ENCODE measurements at places on chromosomes 1 and 21.
A peak's percentile ranks its signal among the peaks of the same experiment; 100 is the strongest.

DNA sequence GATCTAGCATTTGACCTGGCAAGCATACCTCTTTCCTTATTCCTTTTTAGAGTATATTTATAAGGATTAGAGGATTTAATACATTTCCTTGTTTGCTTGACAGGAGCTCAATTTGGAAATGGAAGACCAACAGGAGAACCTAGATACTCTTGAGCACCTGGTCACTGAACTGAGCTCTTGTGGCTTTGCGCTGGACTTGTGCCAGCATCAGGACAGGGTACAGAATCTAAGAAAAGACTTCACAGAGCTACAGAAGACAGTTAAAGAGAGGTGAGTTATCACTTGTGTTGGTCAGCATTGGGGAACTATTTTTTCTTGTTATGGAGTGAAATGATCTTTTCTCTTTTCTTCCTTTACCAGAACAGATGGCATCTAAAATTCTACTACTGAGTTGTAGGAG is 123.4 kb upstream of the BMP8A start:
- no peak for DNase-seq

- DNase-seq: peak; percentile 17
These were observed 48.7 kb downstream of the FHAD1 start for GRCh38 chr1:15295696-15296095.

- DNase-seq: no peak
These were observed 81.3 kb upstream of the ZNF281 start for GRCh38 chr1:200491103-200491502.

DNA sequence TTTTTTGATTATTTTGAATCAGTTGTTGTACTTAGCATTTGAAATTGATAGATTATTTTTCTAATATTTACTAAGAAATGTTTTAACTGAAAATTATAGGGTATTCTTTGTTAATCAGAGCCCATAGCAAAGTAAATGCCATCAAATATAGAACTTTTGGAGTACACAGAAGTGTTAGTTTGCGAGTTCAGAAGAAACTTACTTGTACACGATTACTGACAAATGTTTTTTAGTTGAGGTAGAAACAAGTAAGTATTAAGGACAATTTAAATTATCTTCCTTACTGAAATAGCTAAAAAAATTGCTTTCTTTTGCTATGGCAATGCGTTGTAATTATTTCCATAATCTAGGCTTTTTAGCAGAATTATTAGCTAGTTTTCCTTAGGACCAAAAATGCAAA is 692.2 kb downstream of the USP25 start:
- no peak for DNase-seq

GRCh38 chr1:186659890-186660341 is 20.3 kb downstream of the PTGS2 start:
- DNase-seq: no peak

DNA sequence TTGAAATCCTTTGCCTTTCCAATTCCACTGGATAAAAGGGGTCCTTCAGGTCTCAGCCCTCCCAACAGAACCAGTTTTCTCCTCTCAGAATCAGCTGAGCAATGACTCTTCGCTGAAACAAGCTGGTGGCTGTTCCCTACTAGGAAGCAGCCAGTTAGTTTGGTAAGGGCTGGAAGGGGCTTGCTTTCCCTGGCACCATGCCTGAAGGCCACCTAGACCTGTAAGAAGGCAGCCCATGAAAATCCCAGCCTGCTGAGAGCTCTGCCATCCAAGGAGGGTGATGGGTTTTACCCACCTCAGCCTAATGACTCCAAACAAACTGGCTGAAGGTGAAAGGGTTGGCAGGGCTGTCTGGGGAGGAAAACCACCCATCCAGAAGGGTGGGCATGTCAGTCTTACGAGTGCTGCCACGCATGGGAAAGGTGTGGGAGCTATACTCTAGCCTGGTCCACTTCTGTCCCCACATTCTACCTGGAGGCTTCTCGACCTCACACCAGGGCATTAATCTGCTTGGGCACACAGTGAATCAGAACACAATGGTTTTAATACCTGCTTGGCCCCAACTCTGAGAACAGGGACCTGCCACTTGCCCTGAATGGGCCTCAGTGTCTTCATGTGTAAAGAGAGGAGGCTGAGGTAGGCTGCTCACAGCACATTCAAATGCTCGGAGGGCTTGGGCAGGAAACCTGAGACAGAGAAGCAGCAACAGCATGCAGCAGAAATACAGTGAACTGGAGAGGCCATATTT is 53.0 kb downstream of the CD46 start:
- DNase-seq: no peak

GRCh38 chr1:209746451-209747165 is 9.2 kb upstream of the TRAF3IP3 start:
- DNase-seq: no peak

GRCh38 chr1:101219924-101220870 is 16.6 kb upstream of the S1PR1 start:
- DNase-seq: no peak

DNA sequence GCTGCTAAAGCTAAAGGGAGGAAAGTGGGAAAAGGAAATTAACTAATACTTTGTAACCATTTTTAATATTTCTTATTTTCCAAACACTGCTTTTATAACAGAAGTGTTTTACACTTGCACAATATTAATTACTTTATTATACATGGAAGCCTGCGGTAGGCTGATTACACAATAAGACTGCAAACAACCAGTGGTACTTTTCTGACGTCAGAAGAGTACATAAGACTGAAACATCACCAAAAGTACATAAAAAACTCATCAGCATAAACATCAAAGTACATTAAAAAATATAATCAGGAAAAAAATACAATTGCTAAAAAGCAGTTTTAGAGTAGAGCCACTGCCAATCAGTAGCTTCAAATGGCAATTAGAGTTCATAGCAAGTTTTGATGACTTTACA is 4.6 kb downstream of the ZNF281 start:
- DNase-seq: no peak

- no peak for DNase-seq
These were observed 81.4 kb downstream of the TGFBR3 start for GRCh38 chr1:91804546-91805023.

DNA sequence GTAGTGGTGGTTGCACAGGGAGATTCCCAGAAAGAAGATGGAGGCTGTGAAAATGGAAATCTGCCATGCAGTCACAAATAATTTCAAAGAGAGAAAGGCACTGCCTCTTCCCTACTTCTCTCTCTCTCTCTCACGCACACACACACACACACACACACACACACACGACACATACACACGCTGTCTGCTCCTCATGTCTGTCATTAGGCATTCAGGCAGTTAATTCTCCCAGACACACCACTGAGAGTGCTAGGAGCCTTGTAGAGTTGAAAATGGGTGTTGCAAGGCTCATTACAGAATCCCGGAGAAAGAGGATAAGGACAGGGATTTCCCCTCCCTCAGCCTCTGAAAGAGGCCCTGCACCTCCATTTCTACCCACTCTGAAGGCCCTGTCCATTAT is 47.8 kb upstream of the LRRN2 start:
- no peak for DNase-seq

DNA sequence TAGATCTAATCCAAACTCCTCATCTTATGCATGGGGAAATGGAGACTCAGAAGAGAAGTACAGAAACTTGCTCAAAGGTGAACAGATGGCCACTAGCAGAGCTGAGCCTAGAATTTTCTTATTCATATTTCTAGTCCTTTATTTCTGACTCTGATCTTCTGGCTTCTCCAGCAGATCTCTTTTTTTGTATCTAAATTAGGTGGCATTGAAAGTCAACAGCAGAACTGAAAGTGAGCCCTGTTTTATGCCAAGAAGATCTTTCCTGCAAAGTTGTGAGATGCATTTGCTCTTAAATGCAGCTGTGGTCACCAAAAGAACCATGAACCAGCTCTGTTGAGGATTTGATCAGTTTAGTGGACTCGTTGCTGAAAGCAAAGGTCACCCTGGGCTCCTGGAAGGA is 75.5 kb downstream of the KAZN start:
- DNase-seq: no peak

DNA sequence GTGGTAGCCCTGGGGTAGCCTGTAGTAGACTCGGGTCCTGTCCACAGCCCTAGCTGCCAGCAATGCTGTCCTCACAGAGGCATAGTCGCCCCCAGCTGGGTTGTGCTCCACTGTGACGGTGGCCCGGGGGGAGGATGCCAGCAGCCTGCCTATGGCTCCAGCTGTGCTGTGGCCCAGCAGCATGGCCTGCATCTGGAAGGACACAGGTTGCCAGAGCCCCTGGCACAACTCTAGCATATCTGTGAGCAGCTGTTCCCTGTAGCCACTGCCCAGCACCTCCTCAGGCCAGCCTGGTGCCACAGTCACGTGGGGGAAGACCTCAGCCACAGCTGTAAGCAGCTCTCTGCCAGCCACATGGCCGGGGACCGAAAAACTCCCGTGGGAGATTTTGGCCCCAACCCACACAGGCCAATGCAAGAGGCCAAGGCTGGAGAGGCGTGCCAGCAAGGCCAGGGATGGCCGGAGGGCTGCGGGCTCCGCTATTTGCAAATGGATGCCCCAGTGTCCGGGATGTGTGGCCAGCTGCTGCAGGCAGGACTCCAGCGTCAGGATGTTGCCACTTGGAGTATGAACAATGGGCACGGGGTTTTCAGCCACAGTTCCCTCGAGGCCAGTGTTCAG is 13.9 kb downstream of the FAM151A start:
- no peak for DNase-seq

- no peak for DNase-seq
These were observed 208.3 kb downstream of the TOMM20 start for GRCh38 chr1:234920136-234920842.

DNA sequence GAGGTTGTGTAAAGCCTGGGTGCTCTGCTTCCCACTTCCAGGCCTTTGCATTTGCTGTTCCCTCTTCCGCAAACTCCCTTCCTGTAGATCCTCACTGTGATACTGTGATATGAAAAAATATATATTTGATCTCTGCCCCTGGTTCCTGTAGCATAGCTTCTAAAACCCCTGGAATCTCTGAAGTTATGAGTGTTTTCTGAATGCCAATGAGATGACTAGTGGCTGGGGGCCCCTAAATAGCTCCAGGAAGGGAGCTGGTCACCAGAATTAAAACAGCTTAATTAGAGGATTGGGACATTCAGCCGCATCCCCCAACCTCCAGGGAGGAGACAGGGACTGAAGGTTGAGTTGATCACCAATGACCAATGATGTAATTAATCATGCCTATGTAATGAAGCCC is 21.9 kb downstream of the DUSP10 start:
- DNase-seq: peak; percentile 81

All from EL (cell line).